ENCODE measurements at places on chromosomes 7 and 10.

GRCh38 chr7:141463986-141464385, 87.2 kb upstream of the AGK start:
- no peak for DNase-seq

DNA sequence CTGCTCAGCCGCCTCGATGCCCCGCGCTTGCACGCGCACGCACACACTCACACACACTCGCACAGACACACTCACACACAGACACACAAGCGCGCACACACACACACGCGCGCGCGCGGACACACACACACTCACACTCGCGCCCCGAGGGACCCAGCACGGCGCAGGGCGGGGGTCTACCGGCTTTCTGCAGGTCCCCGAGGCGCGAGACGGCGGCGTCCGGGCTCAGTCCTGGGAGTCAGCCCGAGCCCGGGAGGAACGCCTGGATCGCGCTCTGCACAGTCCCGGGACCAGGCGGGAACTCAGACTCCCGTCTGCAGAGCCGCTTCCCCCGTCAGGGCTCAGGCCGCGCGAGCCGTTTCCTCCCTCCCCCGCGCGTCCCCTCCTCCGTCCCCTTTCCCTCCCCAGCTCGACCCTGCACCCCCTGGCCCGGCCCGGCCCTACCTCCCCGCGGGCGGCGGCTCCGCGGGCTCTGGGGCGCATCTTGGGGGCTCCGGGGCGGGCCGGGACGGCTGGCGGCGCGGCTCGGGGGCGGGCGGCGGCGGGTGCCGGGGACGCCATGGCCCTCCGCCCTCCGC, 464 bp downstream of the DENND2A start:
- DNase-seq: no peak

GRCh38 chr7:45460379-45460778, 113.8 kb upstream of the ADCY1 start:
- DNase-seq: no peak

- DNase-seq: no peak
Observed at GRCh38 chr7:1586827-1587705, 17.2 kb upstream of the PSMG3 start.

GRCh38 chr7:110698576-110698975, 392.4 kb upstream of the LRRN3 start:
- DNase-seq: no peak

GRCh38 chr10:62764011-62764410, 40.5 kb upstream of the ADO start:
- no peak for DNase-seq

- DNase-seq: no peak
Observed at GRCh38 chr7:80303315-80303714, 168.7 kb downstream of the GNAI1 start.

GRCh38 chr7:104931181-104931781, 82.7 kb upstream of the KMT2E start:
- DNase-seq: no peak

GRCh38 chr10:104450490-104450889, 96.9 kb downstream of the CFAP58 start:
- no peak for DNase-seq

GRCh38 chr10:11893749-11894278, 70.7 kb downstream of the PROSER2 start:
- no peak for DNase-seq

DNA sequence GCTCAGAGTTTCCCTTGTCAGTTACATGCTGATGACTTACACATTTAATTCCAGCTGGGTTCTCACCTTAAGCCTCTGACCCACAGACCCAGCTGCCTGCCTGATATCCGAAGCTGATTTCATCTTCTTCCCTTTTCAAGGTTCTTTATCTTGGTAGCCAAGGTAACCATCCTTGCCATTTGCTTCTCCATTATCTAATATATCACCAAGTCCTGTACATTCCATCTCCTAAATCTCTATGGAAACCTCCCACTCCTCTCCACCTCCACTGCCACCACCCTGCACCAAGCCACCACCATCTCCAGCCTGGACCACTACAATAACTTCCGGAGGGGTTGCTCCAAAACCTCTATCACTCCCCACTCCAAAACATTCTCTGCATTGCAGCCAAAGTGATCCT, 19.9 kb downstream of the SCRN1 start:
- DNase-seq: no peak

GRCh38 chr10:89683883-89684282, 17.5 kb upstream of the KIF20B start:
- no peak for DNase-seq

DNA sequence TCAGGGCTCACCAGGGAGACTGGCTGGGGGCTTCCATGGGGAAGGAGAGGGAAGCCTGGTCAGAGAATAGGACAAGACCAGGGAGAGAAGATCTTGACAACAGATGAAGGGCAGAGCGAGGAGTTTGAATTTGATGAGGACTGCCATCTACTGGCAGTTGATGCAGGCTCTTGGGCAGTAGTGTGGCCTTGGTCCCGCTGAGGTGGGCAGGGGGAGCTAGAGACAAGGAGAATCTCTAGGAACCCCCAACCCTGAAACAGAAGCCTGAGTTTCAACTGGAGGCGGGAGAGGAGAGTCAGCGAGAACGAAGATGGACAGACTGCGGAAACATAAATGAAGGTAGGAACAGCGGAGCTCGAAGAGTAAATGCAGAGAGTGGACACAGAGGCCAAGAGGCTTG, 81.0 kb downstream of the PPP1R3C start:
- DNase-seq: no peak

GRCh38 chr10:559767-560047, 129.8 kb downstream of the DIP2C start:
- no peak for DNase-seq

DNA sequence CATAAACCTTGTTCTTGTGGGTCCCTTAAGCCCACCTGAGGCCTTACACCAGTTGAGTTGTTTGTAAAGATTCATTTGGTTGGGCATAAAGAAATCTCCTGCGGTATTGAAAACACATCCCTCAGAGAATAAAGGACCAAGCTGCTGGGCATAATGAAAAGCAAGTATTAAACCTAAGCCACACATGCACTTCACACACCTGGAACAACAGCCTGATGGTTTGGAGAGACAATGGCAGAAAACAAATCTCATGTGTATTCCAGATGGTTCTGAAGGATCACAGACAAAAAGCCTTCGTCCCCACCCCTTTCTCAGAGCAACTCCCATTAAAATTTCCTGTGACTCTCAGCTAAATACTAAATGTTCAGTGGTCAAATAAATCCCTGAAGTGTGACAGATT, 44.2 kb downstream of the FEZF1 start:
- DNase-seq: no peak

- no peak for DNase-seq
Observed at GRCh38 chr10:102117391-102118159, 2.6 kb downstream of the LDB1 start.

DNA sequence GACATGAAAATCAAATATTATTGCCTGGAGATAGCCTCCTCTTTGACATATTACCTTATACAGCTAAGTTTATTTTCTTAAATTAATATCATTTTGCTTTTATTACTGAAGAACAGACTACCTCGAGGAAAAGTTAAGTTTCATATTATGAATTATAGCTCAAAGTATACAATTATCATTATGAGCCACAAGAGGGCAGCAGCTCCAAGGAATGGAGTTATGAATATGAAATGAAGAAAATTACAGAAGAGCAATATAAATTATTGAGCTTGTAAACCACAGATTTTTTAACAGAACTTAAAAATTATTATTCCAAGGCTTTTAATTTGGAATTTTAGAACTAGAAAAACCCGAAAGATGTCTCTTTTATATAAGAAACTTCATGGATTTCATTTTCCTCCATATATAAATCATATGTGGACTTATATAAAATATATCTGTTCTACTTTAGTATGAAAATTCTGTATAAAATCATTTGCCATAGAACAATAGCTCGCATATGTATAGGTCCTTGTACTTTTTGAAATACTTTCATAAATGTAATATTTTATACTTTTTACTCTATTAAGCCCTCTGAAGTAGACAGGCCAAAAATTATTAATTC, 40.1 kb downstream of the IQUB start:
- no peak for DNase-seq

GRCh38 chr10:18297659-18298058, 157.4 kb downstream of the CACNB2 start:
- DNase-seq: no peak

DNA sequence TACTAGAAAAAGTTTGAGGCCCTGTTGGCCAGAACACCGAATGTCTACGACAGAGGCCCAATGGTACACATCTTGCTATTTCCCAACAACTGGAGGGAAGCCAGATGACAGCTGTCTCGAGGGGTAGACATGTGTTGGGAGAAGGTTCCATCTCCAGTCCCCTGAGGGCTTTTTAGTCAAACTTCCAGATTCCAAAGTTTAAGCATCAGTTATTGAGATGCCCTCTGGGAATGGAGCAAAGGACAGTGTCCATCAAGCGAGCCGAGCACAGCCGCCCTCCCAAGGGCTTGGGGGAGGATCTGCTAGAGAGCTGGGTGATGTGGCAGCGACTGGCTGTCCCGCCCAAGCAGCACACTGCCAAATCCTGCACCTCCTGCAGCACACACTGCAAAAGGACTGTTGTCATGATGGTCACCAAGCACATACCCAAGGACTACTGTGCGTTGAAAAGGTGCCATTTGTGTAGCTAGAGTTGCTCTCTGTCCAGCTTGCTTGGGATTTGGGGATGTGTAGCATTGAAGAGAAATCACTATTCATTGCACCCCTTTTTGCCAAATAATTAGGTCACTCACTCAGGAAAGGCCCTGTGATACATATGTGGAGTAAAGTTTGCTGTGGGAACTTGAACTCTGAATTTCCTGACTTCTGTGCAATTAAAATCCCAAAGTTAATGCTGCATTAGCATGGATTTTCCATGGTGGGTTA, 164.6 kb downstream of the TRIL start:
- DNase-seq: no peak

- DNase-seq: peak; percentile 78
Observed at GRCh38 chr7:7565746-7566650, 686 bp upstream of the MIOS start.

GRCh38 chr7:111903016-111903415, 303.2 kb downstream of the DOCK4 start:
- DNase-seq: no peak

DNA sequence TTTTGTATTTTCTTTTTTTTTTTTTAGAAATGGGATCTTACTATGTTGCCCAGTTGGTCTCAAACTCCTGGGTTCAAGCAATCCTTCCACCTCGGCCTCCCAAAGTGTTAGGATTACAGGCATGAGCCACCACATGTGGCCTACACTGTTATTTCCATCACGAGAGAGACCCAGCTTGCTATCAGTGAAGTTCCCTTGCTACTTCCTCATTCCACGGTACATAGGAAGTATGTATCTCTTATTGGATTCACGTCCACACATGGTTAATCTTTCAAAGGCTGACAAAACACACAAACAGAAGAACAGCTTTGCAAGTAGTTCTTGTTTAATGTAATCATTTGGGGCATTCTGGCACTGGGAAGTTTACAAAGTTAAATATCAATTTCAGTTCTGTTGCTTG, 50.9 kb downstream of the DCLRE1A start:
- no peak for DNase-seq
